ENCODE measurements at places on chromosomes 3 and 15.
A peak's percentile ranks its signal among the peaks of the same experiment; 100 is the strongest.

DNA sequence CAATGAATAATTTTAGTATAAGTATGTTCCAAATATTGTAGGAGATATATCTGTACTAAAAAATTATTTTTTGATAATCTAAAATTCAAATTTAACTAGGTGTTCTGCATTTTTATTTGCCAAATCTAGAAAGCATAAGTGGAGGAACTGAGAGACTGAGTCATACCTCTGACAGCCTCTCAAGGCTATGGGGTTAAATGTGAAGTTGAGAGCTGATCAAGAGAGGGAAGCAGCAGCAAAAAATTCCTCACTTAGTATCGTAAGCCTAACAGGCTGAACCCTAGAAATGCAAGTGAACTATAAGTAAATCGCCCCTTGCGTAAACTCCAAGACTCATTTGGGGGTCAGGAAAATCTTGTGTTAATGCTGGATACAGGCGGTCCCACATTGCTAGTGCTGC, 12.8 kb upstream of the TOPAZ1 start:
- DNase-seq = no peak

GRCh38 chr3:126854666-126855065, 128.2 kb upstream of the PLXNA1 start:
- DNase-seq = peak; percentile 26

GRCh38 chr3:100600181-100601042, 9.0 kb upstream of the ADGRG7 start:
- DNase-seq = no peak

DNA sequence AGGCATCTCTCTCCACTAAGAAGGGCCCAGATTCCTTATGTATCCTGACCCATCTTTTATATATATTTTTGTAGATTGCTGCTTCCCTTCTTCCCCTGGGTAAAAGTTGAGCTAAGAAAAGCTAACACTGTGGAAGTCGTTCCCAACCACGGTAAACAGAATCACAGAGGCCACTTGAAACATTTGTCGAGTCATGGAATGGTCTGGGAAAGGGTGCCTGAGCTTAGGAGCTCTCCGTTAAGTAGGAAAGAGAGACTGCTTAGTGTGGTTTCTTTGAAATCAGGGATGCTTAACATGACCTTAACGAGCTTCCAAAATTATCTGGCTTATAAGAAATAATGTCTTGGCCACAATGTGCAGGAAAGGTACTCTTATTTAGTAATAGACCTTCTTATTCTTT, 45.6 kb downstream of the ARNT2 start:
- no peak for DNase-seq

DNA sequence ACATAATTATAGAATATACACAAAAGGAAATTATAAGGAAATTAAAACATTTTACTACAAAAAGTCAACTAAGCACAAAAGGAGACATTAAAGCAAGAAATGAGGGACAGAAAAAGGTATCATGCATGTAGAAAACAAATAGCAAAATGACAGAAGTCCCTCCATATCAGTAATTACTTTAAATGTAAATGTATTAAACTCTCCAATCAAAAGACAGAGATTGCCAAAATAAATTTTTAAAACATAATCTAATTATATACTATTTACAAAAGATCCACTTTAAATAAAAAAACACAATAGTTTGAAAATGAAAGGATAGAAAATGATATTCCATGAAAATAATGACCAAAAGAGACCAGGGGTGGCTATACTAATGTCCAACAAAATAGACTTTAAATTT, 123.7 kb downstream of the MEX3B start:
- DNase-seq = no peak

All from ecto neural progenitor cell (in vitro differentiated cells).